Amygdala (tissue), 56 donors: ENCODE measurements at places on chromosomes 16 and 17.

DNA sequence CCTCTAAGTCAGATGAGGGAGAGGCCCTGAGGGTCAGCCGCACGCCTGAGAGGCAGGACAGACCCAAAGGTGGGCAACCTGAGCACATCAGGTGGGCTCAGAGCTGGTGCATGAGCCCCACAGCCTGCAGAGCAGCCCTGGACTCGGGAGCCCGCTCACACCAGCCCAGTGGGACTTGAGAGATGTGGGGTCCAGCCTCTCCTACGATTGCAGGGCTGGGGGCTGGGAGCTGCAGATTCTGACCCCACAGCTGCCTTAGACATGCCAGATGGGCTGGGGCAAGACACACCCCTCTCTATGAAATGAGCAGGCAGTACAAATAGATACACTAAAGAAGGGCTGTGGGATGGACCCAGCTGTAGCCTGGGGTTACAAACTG lies 77.1 kb upstream of the RBL2 start:
- DNase-seq = no peak

DNA sequence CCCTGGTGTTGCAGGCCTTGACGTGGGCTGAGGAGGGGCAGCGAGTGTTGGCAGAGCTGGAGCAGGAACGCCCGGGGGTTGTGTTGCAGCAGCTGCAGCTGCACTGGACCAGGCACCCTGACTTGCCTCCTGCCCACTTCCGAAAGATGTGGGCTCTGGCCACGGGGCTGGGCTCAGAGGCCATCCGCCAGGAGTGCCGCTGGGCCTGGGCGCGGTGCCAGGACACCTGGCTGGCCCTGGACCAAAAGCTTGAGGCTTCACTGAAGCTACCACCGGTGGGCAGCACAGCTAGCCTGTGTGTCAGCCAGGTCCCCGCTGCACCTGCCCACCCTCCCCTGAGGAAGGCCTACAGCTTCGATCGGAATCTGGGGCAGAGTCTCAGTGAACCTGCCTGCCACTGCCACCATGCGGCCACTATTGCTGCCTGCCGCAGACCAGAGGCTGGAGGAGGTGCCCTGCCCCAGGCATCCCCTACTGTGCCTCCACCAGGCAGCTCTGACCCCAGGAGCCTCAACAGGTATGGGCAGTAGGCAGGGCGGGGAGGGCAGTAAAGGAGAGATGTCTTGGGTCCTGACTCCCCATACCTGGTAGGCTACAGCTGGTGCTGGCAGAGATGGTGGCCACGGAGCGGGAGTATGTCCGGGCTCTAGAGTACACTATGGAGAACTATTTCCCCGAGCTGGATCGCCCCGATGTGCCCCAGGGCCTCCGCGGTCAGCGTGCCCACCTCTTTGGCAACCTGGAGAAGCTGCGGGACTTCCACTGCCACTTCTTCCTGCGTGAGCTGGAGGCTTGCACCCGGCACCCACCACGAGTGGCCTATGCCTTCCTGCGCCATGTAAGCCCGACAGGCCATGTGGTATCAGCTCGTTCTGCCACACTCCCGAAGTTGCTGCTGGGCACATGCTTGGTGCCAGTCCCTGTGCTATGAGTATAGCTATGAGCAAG lies 5.6 kb downstream of the PLEKHG4 start:
- DNase-seq = peak; percentile 6

DNA sequence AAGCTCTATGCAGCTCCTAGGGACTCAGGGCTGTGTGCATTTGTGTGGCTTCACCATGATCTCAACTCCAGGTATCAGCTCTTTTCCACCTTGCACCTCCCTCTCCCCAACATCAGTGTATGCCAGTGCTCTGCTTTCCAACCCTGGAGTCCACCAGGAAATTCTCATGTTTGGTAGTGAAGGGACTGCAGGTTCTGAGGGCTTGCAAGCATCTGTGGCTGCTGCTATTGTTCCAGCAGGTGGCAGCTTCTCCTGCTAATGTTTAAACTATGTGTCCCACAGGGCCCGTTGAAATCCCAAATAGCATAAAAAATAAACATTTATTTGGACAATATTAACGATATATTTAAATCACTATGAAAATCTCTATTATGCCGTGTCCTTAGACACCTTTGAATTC lies 82.0 kb downstream of the RGS9 start:
- DNase-seq = no peak

GRCh38 chr17:31085563-31085962 lies 9.2 kb upstream of the NF1 start:
- no peak for DNase-seq

- no peak for DNase-seq
Measured at GRCh38 chr16:11152677-11153331, 103.2 kb downstream of the SOCS1 start.

DNA sequence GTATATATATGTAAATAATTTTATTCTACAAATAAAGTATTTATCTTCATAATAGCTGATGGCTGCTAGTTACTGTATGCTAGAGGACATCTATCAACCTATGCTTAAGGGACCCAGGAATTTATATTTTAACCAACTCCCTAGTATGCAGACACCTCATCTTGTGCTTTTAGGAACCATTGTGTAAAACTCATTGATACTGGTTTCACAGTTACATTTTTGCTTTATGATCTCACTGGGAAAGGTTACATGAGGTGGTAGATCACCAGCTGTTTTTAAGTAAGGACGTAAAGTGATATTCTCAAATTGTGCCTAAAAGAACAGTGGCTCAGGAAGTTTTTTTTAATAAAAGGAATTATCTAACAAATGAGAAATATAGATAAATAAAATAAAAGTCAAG lies 56.4 kb downstream of the VMP1 start:
- DNase-seq = no peak

DNA sequence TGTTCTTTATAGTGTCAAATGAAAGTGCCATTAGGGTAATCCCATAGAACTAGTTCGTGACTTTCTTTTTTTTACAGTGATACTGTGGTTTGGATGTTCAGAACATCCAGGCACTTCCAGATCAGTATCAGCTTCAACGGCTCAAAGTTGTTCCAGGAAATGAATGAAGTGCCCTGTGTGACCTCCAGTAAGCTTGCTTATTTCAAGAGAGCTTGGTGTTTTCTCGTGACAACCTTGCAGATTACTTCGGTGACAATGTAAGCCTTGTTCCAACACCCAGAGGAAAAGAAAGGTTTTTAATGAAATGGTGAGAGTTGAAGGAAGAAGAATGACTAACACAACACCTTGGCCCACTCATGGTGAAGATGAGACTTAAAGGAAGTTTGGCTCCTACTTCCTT lies 16.0 kb upstream of the KCNJ16 start:
- DNase-seq = no peak

DNA sequence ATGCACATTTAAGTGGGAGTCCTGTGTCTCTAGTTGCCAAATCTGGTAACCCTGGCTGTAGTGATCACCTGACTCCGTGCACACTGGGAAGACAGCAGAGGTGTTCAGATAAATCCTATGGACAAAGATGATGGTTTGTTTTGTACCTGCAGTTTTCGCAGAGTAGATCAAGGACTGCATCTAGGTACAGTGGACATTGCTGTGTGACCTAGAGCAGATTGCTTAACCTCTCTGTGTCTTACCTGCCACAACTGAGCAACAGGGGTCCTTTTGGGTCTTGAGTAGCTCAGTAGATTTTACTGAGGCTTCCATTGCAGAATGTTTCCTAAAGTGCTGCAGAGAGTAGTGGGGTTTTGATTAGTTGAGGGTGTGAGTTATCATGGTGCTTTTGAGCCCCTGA lies 160.8 kb downstream of the SHISA9 start:
- no peak for DNase-seq

DNA sequence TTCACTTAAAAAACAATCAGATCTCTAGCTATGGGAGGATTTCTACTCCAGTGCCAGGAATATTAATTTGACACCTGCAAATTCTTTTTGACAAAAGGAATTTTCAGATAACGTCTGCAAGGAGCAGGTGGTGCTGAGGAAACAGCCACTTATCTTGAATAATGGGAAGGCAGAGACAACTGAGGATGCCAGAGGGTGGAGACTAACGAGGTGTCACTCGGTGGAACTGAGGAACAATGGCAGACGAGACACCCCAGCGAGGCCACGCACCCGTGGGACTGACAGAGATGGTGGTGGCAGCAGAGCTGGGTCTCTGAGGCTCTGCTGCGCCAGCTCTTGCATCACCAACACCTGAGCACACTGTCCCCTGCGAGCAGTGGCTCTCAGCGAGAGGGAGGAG lies 42.2 kb downstream of the VAC14 start:
- DNase-seq = no peak

GRCh38 chr17:784143-784542 lies 2.0 kb downstream of the MRM3 start:
- DNase-seq = no peak

- DNase-seq = no peak
Measured at GRCh38 chr16:30655815-30656347, 2.4 kb upstream of the FBRS start.

GRCh38 chr17:77471984-77472461 lies 331.3 kb downstream of the SEC14L1 start:
- no peak for DNase-seq
